Chondrocyte (in vitro differentiated cells): ENCODE measurements at places on chromosomes 11 and 22. TPM values are rescaled to one million over a fixed set of nuclear protein-coding genes. Genes with fewer than 3 reads are reported as not detected.

TEX12 gene
- 0.75 TPM in 1 of 3 replicates, not detected in the others for total RNA-seq

- DNase-seq = no peak
These were observed 220.3 kb downstream of the MN1 start for GRCh38 chr22:27581236-27581635.

TMEM41B gene
- total RNA-seq = 24.6 to 30.8 TPM (median 27.9 TPM) in 3 replicates

DNA sequence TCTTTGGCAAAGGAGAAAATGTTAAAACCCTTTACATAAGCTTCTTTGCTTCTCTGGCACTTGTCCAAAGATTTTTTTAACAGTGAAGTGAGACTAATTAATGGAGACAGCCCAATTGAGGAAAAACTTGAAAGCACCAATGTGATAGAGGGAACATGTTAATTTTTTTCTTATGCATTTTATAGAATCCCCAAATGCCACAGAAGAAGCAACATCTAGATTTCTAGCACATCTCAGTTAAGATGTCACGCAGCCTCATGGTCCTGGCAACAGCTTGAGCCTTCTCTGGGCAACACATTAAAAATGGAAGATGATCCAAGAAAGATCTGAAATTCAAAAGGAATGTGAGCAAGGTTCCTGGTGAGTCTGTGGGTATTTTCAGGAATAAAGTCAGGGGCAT lies 48.5 kb downstream of the PACSIN2 start:
- DNase-seq = no peak

SCN4B gene
- total RNA-seq = 0.28 to 0.42 TPM in 2 of 3 replicates, not detected in the other

GRCh38 chr11:26011474-26011873 lies 320.5 kb upstream of the ANO3 start:
- DNase-seq = no peak

ALDH3B1 gene
- 10.8 to 14.3 TPM (median 13.1 TPM) in 3 replicates for total RNA-seq
